ENCODE measurements at places on chromosomes 2 and 18. TPM values are rescaled to one million over a fixed set of nuclear protein-coding genes. Genes with fewer than 3 reads are reported as not detected.

The GCKR gene
- 0.85 TPM for total RNA-seq

The GAD1 gene
- total RNA-seq = not detected

The ANKRD44 gene
- 7.6 TPM for total RNA-seq

The OSR1 gene
- 0.17 TPM for total RNA-seq

The NEUROD1 gene
- not detected for total RNA-seq

The STK11IP gene
- 13.9 TPM for total RNA-seq

The TNFRSF11A gene
- total RNA-seq = 41.7 TPM

The CNTNAP5 gene
- not detected for total RNA-seq

The IL1A gene
- under 0.01 TPM for total RNA-seq

The CCDC102B gene
- 15.1 TPM for total RNA-seq

The FAM124B gene
- total RNA-seq = 139 TPM

The SLC8A1 gene
- total RNA-seq = 1.5 TPM

Measured in dermis blood vessel endothelial cell (primary cell).